ENCODE measurements at places on chromosomes 3 and 15.

- no peak for DNase-seq
Observed at GRCh38 chr3:158725348-158726011, 6.8 kb downstream of the RARRES1 start.

- no peak for DNase-seq
Observed at GRCh38 chr3:140579260-140579659, 98.6 kb upstream of the TRIM42 start.

GRCh38 chr3:112481302-112481721, 18.0 kb downstream of the BTLA start:
- DNase-seq = no peak

GRCh38 chr15:80401456-80401855, 2.7 kb upstream of the ARNT2 start:
- no peak for DNase-seq

DNA sequence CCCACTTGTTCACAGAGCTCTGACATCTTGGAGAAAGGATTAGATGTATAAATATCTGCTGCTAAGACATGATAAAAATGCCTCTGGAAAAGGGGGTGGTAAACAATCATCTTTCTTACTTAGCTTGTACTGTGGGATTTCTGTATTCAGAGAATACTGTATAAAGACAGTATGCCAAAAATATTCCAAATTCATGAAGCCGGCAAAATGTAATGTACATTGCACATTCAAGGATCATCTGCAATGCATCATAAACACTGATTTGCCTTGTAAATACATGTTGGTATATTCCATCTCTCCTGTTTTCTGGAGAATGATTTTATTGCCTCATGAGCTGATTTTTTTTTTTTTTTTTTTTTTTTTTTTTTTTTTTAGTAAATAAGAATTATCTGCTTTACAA, 355.3 kb downstream of the ROBO1 start:
- DNase-seq = no peak

- no peak for DNase-seq
Observed at GRCh38 chr3:40242216-40242615, 67.3 kb upstream of the EIF1B start.

DNA sequence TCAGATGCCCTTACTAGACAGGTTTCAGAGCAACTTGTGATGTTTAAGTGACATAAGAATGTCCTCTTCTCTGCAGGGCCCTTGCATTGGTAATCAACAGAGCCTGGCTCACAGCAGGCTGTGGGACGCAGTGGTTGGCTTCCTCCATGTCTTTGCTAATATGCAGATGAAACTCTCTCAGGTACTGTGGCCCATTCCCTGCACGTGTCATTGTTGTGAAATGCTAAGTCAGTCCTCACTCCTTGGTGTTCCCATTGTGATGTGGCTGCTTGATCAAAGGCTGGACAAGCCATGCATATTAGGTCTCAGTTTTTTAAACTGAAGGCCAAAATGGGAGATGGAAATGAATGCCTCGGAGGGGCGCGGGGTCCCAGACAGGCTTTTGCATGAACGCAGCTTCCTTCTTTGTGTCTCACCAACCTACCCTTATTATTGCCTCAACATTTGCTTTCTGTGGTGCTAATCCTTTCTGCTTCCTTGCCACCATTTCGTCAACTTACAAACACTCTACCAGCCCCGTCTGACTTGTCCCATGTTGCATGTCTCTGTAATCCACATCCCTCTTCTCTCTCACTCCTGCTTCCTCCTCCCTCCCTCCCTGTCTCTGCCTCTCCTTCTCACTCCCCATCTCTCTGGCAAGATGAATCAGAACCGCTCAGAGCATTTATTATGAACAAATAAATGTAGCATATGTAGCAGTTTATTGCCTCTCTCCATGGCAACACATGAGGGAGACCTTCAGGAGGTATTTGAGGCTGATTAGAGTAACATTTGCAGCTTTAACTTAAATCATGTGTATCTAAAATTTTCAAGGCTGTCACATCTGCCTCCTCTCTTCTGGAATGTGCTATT, 133.2 kb upstream of the CHRM5 start:
- DNase-seq = no peak

DNA sequence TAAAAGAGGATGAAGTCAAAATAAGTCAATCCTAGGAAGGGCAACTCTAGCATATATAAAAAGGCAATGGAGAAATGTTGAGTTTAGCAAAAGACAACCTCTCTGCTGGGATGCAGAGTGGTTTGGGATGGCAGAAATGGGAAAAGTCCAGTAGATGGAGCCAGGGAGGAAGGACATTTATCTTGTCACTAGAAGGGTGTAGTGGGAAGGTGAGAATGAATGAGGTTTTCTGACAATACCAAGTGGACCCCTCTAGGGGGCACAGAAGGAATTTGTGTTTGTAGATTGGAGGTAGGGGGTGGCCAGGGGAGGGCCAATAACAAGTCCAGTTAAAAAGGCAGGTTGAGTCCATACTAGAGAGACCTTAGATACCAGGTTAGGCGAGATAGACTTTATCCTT, 80.0 kb downstream of the THSD4 start:
- DNase-seq = no peak

GRCh38 chr15:70956201-70956995, 63.8 kb downstream of the LRRC49 start:
- DNase-seq = no peak

DNA sequence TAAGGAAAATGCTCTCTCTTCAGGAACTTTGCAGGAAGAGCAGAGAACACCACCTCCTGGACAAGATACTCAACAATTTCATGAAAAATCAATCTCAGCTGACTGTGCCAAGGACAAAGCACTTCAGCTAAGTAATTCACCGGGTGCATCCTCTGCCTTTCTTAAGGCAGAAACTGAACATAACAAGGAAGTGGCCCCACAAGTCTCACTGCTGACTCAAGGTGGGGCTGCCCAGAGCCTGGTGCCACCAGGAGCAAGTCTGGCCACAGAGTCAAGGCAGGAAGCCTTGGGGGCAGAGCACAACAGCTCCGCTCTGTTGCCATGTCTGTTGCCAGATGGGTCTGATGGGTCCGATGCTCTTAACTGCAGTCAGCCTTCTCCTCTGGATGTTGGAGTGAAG, 200.5 kb downstream of the AKAP13 start:
- DNase-seq = no peak

DNA sequence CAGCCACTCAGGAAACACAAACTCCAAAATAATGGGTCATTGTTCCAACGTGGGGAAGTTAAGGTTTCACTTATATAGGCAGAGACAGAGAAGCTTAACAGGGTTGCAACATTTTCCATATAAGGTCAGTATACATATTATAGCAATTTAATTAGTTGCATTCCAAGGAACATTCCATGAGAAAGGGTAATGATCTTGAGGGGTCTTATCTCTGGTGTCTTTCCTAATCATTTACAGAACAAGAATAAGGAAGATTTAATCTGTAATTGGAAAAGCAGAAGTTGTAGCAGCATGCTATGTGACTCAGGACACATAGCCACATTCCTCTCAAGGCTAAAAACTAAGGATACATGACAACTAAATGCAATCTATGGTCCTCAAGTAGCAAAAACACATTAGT, 4.9 kb downstream of the MNS1 start:
- DNase-seq = no peak

DNA sequence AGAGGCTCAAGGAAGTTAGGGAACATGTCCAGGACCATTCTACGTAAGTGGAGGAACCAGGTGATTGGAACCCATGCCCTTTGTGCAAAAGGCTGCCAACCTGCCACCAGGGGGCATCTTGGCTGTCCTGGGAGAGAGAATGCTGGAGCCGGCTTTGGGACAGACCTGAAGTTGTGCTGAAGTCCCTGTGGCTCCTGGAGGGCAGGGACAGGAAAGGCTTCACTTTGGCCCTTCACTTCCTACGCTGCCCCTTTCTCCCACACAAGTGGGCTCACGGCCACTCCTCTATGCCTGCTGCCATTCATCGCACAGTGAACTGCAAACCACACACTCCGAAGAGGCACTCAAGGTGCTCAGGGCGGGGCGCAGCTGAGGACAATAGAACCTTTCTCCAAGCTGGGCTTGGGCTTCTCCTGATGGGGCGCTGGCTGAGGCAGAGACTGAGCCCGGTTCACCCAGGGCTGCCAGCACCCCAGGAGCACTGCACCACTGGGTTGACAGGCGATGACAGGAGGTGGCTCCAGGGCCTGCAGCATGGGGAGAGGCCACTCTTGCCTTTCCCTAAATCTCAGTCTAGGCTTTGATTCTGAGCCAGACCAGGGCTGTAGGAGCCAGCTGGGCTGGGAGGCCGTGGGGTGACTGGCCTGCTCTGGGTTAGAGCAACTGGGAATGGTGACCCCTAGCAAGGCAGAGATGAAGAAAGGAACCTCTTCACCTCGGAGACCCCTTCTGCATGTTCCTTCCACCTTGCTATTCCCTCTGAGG, 8.4 kb downstream of the SHF start:
- no peak for DNase-seq

DNA sequence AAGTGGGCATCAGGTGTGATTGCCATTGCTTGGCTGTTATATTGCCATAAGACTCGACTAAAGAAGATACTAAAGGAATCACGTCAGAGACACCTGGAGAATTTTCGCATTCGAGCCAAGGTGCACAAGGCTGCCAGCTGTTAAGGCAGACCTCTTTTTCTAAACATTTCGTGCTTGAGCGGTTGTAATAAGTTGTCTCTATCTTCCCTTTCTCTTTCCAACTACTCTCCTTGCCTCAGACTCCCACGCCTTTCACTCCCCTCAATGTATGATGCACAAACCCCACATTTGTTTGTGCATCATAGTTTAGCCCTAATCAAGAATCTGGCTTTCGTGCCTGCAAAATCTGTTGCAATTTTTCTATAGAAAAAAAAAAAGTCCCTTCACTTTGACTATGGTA, 118.0 kb downstream of the IQCH start:
- DNase-seq = no peak

- no peak for DNase-seq
Observed at GRCh38 chr3:182713743-182714517, 79.4 kb upstream of the ATP11B start.

DNA sequence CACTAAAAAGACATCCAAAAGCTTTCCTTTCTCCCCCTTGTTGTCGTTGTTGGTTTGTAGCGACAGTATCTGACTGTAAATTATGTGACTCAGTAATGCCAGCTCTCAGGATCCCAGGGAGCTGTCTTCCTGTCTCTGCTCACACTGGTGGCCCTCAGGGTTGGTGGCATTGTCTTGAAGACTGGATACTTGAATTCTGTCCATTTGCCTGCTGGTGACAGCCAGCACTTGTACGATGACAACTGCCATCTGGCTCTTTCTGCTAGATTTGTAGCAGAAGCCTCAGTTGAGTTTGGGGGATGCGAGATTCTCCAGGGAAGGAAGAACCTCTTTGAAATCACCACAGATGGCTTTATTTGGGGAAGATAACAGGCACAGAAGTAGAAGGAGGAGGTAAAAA, 120.8 kb downstream of the ARPP21 start:
- no peak for DNase-seq

DNA sequence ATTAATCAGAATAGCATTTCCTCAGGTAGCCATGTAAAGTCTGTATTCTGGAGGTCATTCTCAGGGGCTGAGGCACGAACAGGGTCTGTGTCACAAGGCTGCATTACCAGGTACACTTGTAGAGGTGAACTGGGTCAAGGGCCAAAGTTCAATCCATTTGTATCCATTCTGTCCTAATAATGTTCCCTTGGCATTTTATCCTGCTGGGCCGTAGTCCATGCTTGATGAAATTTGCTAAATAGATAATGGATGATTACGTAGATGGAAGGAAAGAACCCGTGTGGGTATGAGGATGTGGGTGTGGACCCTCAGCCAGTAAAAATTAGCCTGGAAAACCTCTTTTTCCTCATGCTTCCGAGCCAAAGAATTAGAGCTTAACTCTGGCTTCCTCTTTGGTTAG, 785.9 kb downstream of the GRM7 start:
- DNase-seq = no peak

DNA sequence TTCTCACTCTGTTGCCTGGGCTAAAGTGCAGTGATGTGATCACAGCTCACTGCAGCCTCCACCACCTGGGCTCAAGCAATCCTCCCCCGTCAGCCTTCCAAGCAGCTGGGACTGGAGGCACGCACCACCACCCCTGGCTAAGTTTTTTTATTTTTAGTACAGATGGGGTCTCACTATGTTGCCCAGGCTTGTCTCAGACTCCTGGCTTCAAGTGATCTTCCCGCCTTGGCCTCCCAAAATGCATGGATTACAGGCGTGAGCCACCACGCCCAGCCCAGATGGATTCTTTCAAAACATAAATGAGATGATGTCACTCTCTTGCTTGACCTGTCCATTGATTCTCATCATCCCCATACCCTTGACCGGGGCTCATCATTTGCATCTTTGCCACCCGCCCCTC, 72.6 kb upstream of the SLC6A6 start:
- no peak for DNase-seq

DNA sequence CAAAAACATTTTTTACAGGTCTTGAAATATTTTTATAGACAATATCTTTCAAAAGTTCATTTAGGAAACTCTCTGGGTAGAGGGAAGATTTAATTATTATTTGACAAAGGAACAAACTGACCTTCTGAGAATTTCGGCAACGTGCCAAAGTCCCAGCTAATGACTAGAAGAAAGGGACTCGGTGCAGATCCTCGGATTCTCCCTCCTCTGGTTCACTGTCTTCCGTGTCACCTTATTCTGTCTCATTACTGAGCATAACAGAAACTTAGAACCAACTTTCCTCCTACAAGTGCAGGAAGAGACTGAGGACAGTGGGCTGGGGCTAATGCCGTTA, 339.1 kb downstream of the MECOM start:
- DNase-seq = no peak

GRCh38 chr15:48803877-48804276, 7.0 kb downstream of the CEP152 start:
- no peak for DNase-seq

GRCh38 chr3:150826466-150827282, 63.7 kb upstream of the SIAH2 start:
- DNase-seq = no peak

DNA sequence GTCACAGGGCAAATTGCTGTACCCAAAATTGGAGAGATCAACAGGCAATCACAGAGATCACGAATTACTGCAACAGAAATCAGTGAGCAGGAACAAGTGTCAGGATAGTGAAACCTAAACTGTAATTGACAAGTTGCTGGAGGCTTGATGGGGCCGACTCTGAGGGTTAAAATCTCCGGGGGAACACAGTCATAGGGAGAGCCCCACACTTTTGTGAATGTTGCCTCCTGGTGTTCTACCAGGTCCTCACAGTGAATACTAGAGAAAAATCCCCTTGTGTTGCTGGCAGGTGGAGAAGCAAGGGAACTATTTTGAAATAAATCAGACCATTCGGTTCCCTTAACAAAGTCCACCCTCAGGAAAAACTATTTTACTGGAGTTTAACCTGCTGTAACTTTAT, 697.5 kb upstream of the CBLB start:
- DNase-seq = peak; percentile 2

- no peak for DNase-seq
Observed at GRCh38 chr15:40130799-40131502, 22.3 kb upstream of the BMF start.
